ENCODE measurements at places on chromosomes 7 and 10. TPM values are rescaled to one million over a fixed set of nuclear protein-coding genes. Genes with fewer than 3 reads are reported as not detected.

- DNase-seq = peak; percentile 81
Observed at GRCh38 chr10:84613336-84614021, 285.1 kb downstream of the CCSER2 start.

DNA sequence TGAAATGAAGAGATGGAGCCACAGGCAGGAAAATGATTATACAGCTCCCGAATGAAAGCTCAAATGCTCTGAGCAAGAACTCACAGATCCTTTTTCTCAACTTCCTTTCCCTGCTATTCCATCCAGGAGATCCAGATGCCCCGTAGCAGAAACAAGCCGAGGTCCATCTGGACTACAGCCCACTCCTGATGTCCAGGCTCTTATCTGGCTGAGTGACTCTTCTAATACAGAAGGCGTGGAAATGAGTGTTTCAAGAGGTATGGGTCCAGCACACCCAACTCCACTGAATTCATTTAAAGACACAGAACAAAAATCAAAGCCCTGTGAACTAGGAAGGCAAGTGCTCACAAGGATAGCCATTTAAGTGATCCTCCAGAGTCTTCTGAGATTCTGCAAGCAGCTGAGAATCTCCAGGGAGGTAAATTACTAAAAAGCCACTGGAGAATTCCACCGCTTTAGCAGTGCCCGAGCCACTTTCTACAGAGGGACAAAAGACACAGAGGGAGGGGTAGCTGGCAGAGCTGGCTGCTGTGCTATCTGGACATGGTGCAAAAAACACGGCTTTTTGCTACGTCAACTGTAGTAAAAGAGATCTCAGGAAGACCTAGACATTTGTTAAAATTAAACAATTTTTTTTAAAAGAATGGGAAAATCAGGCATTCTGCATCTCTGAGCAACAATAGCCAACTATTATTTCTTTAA is 24.5 kb downstream of the FAM171A1 start:
- no peak for DNase-seq

GRCh38 chr10:98619446-98619845 is 172.7 kb upstream of the HPS1 start:
- DNase-seq = no peak

GRCh38 chr10:102120142-102120990 is at the start of gene LDB1:
Gene LDB1 (minus strand): TSS chr10:102120368. CDS start chr10:102120110, 258 bp downstream.
- peak; percentile 95 for DNase-seq

DNA sequence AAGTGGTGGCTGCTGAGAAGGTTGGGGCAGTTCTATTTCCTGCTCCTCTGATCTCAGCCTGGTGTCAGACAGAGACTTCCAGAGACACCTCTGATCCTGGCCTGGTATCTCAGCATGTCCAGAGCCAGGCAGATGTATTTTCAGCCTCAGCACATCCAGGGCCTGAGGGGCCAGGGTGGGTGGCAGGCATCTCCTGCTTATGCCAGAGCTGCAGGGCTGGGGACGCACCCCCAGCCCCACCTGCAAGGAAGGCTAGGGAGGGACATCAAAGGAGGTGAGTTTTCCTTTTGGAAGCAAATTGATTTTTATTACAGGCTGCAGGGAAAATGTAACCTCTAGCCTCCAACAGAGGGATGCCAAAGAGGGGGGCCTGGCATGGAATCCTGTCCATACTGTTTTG is 36.7 kb downstream of the CFAP46 start:
- DNase-seq = no peak

GRCh38 chr10:111984057-111984456 is 199.5 kb downstream of the GPAM start:
- DNase-seq = no peak

GRCh38 chr7:80150611-80151273 is 16.1 kb downstream of the GNAI1 start:
- DNase-seq = no peak

DNA sequence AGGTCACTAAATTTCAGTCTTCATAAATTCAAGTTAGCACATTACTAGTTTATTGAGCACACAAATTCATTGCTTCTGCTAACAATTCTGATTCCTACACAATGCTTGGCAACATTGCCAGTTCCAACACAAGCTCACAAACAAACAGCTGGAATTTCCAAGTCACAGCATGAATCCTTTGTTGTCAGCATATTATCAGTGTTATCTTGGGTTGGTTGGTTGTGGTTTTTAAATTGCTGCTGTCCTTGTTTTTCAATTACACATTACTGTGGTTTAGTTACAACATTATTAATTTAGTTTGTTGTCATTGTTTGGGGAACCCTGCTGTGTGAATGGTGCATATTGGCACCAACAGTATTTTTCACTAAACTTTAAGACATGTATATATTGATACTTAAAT is 86.0 kb upstream of the ARID5B start:
- no peak for DNase-seq

GRCh38 chr10:7491949-7492659 is 81.3 kb upstream of the SFMBT2 start:
- no peak for DNase-seq

- DNase-seq = no peak
Observed at GRCh38 chr7:137628216-137628615, 218.6 kb downstream of the DGKI start.

The FZD1 gene
- 2.7 TPM for polyA plus RNA-seq

The MKI67 gene
- 4.5 TPM for polyA plus RNA-seq

Measured in stomach (tissue), 19 donors.